ENCODE measurements at places on chromosomes 6 and 20.

- DNase-seq, result no peak
These were observed 113.3 kb upstream of the TBX18 start for GRCh38 chr6:84877515-84878210.

DNA sequence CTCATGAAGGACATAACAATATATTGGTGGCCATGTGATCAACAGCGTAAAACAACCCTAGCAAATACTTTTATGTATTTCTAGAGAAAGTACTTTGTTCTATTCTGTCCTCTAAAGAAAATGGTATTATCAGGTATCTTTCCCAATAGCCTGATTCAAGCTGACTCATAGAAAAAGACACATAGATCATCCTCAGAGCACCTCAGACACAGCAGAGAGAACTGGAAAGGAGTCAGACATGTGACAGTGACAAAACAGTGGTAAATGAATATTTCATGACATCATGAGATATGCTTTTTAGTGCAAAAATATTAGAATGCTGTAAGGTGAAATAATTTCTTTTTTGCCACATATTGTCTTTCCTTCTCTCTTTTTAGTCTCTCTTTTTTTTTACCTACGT lies 1355.0 kb upstream of the MAP3K7 start:
- DNase-seq, result no peak

- no peak for DNase-seq
These were observed 3.7 kb downstream of the SAPCD1 start for GRCh38 chr6:31765910-31766794.

DNA sequence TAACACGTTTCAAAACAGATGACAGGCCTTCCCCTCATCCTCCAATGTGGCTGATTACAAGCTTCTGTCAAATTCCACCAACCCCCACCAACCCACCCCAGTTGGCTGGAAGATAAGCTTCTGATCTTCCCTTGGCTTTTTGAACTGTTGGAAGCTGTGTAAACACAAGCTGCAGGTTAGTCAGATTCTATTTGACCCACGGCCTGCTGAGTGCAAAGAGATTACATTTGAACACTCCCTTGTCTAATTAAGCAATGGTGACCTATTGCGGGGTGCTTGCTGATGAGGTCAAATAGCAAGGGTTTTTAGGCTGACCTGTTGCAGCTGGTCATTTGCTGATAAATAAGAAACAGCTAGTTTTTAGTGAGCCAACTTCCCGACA lies 379.7 kb downstream of the BMP2 start:
- no peak for DNase-seq

DNA sequence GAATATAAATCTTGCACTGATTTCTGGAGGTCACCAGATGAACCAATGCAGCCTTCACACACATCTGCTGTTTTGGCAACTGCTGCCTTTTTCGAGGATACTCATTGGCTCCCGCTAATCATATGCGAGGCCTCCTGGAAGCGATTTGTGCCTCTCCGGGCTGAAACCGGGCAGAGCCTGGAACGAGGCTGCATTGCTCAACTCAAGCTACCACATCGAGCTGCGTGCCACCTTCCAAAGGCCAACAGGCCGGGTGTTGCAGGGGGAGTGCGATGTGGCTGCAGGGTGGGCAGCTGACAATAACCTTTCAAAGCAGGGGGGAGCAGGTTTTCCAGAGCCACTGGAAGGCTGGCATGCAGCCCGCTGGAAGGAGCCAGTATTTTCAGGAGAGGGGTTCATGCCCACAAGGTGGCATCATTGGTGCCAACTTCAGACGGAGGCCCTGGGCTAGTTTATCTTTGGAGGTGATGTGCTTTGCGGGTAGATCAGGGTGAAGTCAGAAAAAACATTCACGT lies 122.6 kb upstream of the IFNGR1 start:
- peak; percentile 27 for DNase-seq

DNA sequence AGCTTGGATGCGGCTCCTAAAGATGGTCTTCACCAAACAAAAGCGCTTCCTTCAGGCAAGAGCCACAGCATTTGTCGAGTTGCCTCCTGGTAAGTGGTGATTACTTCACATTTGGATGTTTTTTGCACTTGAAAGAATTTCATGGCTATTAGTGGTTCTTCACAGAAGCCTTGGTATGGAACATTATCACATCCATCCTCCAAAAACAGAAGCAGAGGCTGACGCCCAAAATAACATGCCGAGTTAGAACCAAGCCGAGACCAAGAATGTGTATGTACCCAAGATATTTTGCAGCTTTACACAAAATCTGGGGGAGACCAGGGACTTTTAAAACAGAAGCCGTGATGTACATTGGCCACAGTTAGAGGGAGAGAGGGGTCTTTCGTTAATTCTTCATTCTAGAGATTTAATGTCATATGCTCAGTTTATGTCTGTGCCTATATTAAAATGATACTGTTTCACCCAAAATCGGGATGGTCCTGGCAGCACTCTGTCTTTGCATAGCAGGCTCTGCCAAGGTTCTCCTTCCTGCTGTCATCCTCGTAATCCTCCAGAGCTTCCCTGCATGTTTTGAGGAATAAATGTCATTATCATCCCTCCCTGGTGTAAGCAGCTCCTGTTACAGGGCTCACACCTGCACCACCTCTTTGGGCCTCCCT lies 109.3 kb downstream of the TMEM242 start:
- no peak for DNase-seq

- DNase-seq, result no peak
These were observed 200 bp downstream of the ZBTB22 start for GRCh38 chr6:33317419-33317668.

DNA sequence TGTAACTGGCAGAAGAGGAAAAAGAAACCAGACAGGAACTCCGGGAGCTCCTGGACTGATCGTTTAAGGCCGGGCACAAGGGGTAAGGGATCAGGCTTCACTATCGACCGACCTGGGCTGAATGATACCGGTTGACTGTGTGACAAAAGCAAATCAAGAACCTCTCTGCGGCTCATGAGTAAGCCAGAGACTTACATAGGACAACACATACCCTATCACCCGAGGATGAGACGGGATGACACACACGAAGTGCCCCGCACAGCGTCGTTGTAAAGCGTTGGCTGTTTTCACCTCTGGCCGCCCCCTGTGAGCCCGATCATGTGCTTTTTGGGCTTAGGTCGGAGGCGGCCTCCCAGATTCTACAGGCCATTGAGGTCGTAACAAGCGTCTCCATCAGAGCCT lies 695 bp upstream of the TGIF2 start:
- no peak for DNase-seq

DNA sequence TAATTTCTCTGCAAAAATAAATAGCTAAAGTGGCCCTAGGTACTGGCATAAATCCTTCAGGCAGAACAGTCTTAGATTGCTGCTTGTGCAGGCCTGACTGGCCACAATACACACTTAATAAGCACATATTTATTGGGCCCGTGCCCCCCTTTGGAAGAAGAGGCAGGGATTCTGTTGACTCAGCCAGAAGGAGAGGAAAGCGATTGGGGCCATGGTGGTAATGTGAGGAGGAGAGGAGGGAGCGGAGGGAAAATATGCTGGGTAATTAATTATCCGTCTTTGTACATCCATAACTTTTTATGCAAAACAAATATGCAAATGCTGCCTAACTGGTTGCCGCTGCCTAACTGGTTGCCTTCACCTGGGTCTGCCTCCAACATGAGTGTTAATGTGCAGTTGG lies 36.2 kb downstream of the CD40 start:
- no peak for DNase-seq

DNA sequence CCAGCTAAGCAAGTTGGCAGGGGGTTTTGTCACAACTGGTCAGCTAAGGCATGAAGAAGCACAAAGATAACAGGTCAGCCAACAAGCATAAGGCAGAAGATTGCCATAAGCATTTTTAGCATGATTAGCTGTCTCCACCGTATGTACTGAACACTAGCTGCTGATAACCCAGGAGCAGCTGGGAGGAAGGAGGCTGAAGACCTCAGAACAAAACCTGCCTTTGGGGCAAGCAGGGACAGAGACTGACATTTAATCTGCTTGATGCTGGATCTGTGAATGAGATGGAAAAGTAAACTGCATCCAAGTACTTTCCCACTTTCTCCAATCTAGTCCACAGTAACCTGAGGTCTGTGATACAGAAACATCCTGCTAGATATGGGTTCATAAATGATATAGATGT lies 353.0 kb upstream of the MAP3K7 start:
- DNase-seq, result no peak

DNA sequence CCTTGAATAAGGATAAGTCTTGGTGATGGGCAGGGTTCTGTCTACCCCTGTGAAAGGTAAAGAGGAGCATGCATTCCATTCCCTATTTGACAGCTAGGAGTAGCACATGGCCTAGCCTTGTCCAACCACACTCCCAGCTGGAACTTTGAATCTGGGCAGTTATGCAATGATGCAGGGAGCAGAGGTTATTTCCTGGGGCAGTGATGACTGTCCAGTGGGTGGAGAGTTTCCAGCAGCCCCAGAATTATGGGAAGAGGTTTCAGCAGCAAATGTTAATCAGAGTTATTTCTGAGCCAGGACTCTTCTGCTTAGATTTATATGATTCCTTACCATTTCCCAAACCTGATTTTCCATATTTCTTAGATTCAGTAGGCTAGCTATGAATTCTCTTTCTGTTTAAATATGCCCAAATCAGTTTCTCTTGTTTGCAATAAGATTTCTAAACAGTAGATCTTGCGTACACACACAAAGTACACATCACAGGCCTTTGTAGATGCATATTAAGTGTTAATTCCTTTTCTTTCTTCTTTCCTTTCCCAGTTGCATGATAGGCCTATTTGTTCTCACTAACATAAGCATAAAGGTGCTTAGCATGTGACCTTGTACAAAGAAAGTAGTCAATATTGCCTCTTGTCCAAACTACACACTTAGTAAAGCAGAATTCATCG lies 17.3 kb upstream of the TXLNB start:
- DNase-seq, result no peak

DNA sequence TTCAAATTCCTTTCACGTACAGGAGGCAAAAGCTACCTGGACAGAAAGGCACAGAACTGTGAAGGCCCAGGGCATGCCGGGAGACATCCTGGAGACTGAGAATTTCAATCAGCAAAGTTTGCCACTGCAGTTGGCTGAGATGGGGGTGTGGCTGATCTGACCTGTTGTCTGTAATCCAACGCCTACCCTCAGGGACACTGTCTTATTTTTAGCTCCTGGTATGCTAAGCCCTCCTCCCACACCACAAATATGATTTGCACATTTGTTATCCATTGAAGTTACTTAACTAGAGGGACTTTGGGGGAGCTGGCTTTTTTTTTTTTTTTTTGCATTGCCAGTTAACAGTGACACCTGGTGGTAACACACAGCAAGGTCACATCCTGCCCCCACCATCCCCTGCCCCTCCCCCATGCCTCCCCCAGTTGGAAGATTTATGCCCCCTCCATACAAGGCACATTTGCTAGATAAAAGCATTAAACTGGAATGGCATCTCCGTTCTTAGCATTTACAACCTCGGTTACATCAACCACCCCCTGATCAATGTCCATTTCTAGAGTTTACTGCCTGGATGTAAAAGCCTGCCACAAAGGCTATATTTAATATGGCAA lies 40.4 kb downstream of the TTI1 start:
- no peak for DNase-seq

DNA sequence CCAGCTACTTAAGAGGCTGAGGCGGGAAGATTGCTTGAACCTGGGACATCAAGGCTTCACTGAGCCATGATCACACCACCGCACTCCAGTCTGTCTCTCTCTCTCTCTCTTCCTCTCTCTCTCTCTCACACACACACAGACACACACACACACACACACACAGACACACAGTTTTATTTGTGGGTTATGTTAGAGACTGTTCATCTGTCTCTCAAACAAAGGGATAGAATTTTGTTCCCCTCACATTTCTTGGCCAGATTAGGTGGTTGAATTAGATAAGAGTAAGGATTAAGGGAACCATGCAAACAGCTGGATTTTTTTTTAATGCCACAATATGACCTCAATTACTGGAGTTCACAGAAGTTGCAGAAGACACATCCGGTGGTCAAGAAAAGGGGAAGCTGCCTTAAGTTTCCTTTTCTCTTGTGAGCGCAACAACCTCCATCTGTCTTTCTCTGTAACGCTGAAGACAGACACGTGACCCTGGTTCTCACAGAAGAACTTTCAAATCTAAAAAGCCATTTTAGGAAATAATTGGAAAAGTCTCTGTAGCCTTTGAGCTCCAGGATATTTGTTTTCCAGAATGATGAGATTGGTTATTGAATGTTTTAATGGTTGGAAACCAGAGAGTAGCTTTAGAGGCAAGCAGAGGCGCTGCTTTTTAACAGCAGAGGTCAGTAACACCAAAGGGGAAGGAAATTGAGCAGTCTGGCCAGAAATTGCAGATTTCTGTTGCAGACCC lies 32.9 kb upstream of the LGSN start:
- no peak for DNase-seq

- no peak for DNase-seq
These were observed 24.4 kb upstream of the ID1 start for GRCh38 chr20:31580706-31581105.

DNA sequence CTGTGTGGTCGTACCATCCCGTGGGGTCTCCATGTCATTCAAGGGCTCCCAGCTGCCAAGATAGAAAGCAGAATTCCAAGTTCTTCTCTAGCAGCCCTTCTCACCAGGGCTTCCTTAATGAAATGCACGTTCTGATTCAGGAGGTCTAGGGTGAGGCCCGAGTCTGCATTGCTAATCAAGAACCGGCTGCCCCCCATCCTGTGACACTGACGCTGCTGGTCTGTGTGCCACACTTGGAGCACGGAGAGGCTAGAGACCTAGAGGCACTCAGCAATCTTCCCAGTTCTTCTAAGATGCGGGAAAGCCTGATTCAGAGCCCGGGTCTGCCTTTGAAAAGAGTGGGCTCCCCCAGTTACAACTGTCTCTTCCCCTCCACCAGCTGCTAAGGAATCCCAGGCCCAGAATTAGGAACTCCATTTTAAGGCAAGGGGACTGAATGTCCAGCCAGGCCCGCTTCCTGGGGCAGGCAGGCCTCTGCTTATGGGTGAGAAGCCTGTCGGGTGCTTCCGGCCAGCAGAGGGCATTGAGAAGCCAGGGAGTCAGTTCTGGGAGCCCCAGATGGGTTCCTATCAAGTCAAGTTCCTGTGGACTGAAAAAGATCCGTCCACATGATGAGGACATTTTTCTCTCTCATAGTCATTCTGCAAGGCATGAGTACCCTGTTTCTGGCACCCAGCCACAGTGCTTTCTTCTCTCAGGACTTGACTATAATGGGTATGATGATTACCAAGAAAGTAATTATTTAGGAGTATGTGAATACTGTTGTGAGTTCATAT lies 69.8 kb upstream of the RIN2 start:
- DNase-seq, result no peak

- DNase-seq, result peak; percentile 98
These were observed at the start of gene MYLIP for GRCh38 chr6:16128759-16129622. MYLIP (plus strand) TSS chr6:16129086; CDS start chr6:16129323, 237 bp downstream.

Measured in stimulated activated CD8-positive, alpha-beta memory T cell treated with anti-CD3 and anti-CD28 coated beads, Interleukin-7, amount 100 ng/mL, for 1 hour (primary cell).